LNCaP clone FGC (cell line): ENCODE measurements at places on chromosomes 1 and 21.

DNA sequence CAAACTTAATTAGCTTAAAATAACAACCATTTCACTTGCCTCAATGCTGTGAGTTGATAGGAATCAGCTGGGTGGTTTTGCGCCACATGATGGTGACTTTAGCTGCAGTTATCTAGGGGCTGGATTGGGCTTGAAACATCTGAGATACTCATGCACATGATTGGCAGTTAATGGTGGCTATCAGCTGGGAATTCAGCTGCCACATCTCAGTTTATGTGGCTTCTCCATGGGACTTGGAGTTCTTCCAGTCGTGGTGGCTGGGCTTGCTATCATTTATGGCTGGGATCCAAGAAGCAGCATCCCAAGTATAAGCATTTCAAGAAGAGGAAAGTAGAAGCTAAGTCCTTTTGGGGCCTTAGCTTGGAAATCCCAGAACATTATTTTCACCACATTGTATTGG lies 36.4 kb downstream of the PDC start:
- peak; percentile 23 for DNase-seq

DNA sequence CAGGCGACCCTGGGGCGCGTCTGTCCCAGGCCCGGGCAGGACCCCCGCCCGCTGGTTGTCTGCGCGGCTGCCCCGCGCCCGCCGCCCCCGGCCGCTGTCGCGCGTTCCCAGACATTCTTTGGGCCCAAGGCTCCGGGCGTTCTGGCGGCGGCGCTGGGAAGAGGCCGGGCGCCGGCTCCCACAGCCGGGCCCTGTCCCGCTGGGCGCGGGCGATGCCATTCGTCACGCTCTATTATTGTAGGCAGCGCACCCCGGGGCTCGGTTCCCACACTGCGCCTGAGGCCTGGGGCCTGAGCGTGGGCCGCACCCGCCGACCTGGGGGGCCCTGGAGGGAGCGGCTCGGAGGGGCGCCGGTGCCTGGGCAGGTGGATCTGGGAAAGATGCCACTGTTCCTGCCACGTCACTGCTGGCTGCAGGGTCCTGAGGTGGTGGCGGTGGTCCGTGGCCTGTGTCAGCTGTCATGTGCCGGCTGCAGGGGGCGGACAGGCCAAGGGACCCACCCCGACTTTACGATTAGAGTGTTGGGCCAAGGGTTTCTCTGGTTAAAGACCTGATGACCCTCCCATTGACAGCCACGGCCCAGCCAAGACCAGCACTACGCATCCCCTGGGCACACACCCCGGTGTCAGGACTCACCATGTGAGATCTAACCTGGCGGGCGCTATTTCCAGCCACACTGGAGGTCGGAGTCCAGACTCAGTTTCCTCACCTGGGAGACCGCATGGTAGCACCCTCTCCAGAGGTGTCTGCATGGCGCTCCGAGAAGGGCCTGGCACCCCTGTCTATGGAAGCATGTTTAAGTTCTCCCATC lies 55.1 kb upstream of the ADARB1 start:
- no peak for DNase-seq

- DNase-seq, result no peak
Observed at GRCh38 chr1:234281826-234282489, 91.3 kb upstream of the COA6 start.

GRCh38 chr1:20964540-20965484 lies 177.7 kb upstream of the HP1BP3 start:
- DNase-seq, result peak; percentile 19

GRCh38 chr21:38250991-38251418 lies 5.8 kb upstream of the KCNJ15 start:
- DNase-seq, result no peak

- no peak for DNase-seq
Observed at GRCh38 chr1:166701603-166702100, 137.6 kb upstream of the POGK start.
